ENCODE measurements at places on chromosomes 6 and 20.

GRCh38 chr6:33886673-33887144 is 82.9 kb upstream of the MLN start:
- DNase-seq: no peak

GRCh38 chr6:150695652-150696051 is 96.0 kb downstream of the PLEKHG1 start:
- DNase-seq: no peak

DNA sequence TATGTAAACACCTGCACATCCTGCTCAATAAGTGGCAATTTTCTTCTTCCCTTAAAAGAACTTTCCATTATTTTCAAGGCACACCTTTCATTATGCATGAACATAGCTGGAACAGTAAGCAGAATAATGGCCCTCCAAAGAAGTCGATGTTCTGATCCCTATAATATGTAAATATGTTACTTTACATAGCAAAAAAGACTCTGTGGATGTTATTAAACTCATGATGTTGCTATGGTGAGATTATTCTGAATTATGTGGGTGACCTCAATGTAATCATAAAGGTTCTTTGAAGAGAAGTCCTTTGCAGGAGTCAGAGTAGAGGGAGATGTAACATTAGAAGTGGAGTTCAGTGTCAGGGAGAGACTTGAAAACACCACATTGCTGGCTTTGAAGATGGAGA is 299.9 kb upstream of the PLN start:
- no peak for DNase-seq

GRCh38 chr6:129513471-129513870 is 196.5 kb downstream of the ARHGAP18 start:
- DNase-seq: no peak

GRCh38 chr6:506508-506907 is 115.0 kb downstream of the IRF4 start:
- no peak for DNase-seq

- DNase-seq: no peak
Observed at GRCh38 chr20:62237514-62237800, 864 bp upstream of the OSBPL2 start.

GRCh38 chr6:134911547-134911946 is 38.4 kb downstream of the ALDH8A1 start:
- DNase-seq: no peak

GRCh38 chr6:132130626-132131298 is 179.6 kb upstream of the CCN2 start:
- DNase-seq: no peak

- no peak for DNase-seq
Observed at GRCh38 chr20:17852323-17852722, 116.3 kb downstream of the SNX5 start.

GRCh38 chr20:6841128-6841527 is 73.6 kb downstream of the BMP2 start:
- DNase-seq: no peak

DNA sequence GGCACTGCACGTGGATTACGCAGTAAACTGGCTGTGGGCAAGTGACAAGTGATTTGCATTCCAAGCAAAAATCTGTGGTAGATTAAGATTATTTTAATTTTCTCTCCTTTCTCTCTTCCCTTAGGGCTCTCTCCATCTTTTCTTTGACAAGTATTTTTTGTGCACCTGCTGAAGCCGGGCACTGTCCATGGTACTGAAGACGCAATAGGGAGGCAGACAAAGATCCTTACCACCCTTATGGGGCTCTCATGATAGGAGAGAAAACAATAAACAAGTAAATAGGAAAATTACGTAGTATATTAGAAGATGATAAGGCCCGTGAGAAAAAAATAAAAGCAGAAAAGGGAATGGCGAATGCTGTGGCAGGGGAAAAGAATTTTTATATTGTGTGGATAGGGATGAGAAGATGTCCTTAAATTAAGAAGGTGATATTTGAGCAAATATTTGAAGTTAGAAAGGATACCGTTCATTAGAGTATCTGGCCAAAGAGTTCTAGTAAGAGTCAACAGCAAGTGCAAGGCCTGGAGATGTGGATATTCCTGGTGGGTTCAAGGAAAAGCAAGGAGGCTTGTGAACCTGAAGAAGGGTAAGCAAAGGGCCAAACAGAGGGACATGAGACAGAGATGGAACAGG is 146.0 kb downstream of the LAMP5 start:
- DNase-seq: no peak

- no peak for DNase-seq
Observed at GRCh38 chr6:147035886-147036285, 168.3 kb upstream of the STXBP5 start.

DNA sequence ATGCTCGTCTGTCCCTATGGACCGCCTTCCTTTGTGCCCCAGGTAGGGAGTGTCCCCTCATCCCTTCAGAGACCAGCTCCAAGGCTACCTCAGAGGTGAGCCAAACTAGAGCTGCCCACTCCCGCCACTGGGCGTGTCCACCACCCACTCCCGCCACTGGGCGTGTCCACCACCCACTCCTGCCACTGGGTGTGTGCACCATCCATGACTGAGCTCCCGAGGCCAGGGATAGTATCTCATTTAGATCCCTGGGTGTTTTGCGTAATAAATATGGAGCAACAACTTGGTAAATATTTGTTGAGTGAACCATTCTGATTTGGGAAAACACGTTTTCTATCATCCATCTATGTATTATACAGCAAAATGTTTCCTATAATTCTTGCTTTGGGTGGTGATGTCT is 68.8 kb downstream of the ZBTB2 start:
- DNase-seq: no peak

DNA sequence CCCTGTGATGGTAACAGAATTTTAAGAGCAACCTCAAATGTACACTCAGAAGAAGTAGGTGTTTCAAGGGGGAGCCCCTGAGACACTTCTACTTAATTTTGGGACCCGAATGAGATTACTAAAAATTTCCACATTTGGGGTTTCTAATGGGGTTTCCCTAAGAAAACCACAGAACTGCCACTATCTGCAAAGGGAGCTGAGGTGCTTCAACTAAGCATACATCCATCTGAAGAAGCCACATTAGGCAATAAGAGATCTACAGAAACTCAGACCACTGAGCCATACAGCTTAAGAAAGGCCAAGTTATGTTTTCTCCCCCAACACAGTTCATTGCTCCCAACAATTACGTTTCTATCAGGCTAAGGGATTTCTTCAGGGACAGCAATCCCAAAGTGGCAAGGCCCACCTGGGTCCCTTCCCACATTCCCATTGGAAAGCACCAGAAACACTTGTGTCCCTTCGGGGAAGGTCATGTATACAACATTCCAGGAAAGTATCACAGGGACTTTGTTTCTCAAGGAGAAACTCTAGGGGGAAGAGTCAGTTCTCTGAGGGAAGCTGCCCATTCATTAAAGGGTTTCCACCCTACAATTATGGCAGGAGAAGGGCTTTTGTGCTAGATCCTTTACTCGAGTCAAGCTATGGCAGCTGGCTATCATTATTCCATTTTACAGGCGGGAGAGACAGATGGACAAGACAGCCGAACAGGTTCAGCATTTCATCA is 5.0 kb downstream of the BCL2L1 start:
- no peak for DNase-seq

GRCh38 chr6:2081155-2082138 is 164.0 kb downstream of the GMDS start:
- DNase-seq: no peak

DNA sequence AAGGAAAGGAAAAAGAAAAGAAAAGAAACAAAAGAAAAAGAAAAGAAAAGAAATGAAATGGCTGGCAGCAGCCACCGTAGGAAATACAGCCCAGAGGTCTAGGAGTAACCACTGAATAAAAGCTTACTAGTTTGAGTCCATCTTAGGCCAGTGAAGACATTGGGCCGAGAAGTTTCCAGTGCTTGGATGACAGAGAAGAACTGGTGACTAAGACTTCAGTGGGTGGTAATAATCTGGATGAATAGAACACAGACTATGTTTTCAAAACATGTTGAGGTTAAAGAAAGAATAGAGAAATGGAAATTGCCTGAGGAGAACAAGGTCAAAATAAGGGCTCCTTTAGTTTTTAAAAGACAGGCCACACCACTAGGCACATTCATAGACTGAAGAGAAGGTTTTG is 198.8 kb downstream of the ATXN1 start:
- DNase-seq: no peak

DNA sequence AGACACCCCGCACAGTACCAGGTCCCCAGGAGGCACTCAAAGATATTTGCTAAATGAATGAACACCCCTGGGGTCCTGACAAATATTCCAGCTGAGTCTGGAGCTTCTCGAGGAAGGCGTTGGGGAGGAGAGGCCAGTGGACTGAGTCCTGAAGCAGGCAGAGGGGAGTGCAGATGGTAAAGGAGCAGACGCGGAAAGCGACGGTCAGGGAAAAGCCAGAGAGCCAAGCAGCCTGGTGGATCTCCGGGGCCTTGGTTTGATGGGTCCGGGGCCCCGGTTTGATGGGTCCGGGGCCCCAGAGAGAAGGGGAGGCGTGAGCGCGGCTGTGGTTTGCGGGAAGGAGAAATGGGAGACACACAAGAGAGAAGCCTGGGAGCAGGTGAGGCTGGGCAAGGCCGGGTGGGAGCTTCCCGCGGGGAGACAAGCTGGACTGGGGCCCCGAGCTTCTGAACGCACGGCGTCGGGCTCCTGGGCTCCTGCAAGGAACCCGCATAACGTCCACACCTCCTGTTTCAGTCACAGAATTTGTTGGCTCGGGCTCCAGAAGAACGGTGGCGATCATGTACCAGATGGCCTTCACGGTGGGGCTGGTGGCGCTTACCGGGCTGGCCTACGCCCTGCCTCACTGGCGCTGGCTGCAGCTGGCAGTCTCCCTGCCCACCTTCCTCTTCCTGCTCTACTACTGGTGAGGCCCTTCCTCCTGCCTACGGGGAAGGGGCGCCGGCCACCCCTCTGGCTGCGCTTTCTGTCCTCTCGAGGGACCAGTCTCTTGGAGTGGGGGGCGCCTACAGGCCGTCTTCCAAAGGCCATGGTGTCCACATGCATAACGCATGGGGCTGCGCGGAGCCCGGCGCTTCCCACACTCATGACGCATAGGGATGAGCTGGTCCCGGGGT is 12.1 kb downstream of the SLC22A1 start:
- DNase-seq: no peak

GRCh38 chr6:101876431-101876830 is 482.9 kb downstream of the GRIK2 start:
- no peak for DNase-seq

DNA sequence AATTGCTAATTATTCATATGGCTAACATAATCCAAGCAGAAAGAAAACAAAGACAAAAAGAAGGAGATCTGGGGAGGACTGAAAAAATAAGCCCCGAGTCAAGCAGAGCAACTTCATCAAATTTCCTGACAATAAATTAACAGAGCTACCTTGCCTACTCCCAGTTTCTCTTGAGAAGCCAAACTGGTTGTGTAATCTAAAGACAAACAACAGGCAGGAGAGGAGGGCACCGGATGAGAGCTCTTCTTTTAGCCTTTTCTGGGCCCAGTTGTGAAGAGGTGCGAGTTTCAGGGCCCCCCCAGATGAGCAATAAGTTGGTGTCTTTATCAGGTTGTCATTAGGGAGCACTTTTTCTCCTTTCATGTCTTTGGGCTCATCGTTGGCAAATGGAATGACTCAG is 197.1 kb upstream of the PCSK2 start:
- DNase-seq: no peak

DNA sequence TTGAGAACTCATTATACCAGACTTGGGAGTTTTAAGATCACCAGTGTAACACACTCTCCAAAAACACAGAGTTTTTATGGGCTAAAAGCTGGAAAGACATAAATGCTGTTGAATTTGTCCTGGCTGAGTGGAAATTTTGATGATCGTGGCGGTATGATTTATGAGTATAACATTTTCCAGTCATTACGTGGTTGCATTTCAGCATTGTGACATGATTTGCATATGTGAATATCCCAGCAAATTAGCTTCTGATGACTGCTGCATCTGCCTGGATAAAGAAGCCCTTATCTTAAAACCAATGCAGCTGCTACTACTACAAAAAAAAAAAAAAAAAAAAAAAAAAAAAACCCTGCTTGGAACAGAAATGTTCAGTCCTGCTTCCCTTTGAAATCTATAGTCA is 850.9 kb downstream of the TFAP2A start:
- DNase-seq: no peak

DNA sequence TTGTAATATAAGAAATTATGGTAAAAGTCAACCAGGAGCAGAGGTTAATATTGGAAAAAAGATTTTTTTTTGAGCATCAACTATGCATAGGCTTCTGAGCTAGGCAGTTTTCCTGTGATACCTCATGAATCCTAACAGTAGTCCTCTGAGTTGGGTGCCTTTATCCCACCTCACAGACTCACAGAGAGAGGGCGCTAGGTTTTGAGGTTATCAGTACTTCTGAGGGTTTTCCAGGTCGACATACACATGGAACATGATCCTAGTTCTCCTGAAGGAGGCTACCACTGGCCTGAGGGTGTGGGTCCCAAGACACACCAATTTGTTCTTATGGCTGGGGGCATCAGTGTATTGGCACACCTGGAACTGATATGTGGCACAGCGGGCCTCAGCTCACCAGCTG is 358.8 kb upstream of the JAG1 start:
- DNase-seq: no peak

DNA sequence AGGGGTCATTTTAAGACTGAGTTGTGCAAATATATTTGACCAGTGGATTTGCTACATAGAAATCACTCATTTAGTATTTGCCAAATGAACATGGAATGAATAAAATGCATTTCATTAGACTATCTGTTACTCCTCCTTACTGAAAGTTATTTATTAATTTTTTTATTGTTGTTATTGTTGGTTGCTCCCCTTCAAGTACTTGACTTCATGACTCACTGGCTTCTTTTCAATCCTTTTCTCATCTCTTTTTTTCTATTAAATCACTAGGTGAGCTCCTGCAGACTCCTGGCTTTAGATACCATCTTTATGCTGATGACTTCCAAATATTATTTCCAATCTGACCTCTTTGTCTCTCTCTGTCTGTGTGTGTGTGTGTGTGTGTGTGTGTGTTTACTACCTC is 192.2 kb upstream of the FAM83B start:
- DNase-seq: no peak

DNA sequence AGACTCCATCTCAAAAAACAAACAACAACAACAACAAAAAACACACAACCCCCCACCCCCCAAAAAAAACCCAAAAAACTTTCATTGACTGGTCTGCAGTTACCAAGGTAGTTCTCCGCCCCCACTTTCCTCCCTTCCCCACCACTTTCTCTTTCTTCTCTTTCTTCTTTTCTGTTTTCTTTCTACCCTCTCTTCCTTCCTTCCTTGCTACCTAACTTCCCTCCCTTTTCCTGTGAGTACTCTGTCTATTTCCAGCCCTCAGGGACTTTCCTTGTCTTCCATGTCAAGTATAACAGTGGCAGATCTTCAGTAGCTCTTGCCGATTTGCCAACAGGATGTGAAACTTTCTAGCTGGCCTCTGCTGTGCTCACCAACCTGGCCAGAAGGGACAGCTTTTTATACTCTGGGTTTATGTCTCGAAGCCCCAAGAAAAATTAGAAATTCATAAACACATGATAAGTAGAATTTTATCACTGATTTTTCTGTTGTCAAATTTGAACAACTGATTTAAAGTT is 399.5 kb downstream of the QKI start:
- no peak for DNase-seq

GRCh38 chr6:54426995-54427394 is 118.8 kb downstream of the TINAG start:
- no peak for DNase-seq
